ENCODE measurements at places on chromosomes 16 and 17.

DNA sequence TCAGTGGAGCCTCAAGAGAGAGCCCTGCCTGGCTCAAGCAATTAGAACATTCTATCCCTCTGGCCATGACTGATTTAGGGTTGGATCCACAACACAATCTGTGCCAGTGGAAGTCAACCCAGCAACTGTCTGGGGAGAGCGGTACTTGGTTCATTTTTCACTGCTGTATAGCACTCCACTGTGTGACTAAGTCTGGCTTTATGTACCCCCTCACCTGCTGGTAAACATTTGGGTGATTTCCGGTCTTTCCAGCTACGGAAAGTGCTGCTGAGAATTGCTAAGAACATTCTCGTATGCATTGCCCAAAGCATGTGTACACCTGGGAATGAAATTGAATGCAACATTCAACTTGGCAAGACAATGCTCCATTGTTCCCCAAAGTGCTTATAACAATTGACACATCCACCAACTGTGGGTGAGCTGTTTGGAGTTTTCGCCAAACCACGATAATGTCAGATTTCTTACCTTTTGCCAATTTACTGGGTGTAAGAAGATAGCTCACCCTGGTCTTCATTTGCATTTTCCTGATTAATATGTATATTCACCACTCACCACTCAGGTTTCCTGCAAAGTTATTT is 63.5 kb upstream of the MED9 start:
- DNase-seq = no peak

- DNase-seq = no peak
Observed at GRCh38 chr16:81616321-81617020, 162.6 kb upstream of the PLCG2 start.

DNA sequence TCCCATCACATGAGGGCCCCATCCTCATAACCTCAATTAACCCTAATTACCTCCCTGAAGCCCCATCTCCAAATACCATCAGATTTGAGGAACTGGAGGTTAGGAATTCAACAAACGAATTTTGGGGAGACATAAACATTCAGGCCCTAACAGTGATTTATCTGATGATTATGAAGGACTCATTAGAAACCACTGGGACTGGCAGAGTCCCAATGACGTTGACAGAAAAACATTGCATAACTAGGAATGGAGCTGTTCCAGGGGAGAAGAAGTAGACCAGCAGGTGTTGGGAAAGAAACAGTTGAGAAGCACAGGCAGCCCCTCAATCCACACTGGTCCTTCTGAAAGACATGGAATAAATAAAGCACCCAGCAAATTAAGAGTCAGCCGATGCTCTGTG is 282.0 kb downstream of the MAP2K4 start:
- no peak for DNase-seq

GRCh38 chr16:51045186-51045585 is 105.9 kb downstream of the SALL1 start:
- no peak for DNase-seq

DNA sequence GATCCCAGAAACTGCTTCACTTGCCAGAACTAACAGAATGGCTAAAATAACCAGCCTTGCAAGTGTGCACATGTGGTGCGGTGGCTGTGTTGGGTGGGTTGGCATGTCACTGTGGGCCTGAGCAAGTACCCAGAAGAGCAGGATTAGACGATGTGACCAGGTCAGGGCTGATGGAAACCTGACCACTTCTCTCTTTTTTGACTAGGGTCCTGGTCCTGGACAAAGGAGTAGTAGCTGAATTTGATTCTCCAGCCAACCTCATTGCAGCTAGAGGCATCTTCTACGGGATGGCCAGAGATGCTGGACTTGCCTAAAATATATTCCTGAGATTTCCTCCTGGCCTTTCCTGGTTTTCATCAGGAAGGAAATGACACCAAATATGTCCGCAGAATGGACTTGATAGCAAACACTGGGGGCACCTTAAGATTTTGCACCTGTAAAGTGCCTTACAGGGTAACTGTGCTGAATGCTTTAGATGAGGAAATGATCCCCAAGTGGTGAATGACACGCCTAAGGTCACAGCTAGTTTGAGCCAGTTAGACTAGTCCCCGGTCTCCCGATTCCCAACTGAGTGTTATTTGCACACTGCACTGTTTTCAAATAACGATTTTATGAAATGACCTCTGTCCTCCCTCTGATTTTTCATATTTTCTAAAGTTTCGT is 16.7 kb downstream of the ANKRD40 start:
- no peak for DNase-seq

DNA sequence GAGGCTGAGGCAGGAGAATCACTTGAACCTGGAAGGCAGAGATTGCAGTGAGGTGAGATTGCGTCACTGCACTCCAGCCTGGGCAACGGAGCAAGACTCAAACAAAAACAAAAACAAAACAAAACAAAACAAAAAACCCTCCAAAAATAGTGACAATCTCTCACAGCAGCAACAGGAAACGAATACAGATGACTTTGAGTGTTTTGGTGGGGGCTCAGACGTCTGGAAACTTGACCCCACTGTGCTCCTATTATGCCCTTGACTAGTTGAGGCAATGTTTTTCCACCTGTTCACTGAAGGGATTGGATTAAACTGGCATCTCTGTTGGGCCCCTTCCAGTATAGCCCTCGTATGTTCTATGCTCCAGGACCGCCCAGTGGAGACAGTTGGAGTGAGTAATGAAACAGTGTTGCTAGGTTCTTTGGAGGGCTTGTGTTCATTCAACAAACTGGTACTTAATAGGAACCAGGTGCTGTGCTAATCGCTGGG is 167.0 kb downstream of the UTP18 start:
- peak; percentile 42 for DNase-seq

DNA sequence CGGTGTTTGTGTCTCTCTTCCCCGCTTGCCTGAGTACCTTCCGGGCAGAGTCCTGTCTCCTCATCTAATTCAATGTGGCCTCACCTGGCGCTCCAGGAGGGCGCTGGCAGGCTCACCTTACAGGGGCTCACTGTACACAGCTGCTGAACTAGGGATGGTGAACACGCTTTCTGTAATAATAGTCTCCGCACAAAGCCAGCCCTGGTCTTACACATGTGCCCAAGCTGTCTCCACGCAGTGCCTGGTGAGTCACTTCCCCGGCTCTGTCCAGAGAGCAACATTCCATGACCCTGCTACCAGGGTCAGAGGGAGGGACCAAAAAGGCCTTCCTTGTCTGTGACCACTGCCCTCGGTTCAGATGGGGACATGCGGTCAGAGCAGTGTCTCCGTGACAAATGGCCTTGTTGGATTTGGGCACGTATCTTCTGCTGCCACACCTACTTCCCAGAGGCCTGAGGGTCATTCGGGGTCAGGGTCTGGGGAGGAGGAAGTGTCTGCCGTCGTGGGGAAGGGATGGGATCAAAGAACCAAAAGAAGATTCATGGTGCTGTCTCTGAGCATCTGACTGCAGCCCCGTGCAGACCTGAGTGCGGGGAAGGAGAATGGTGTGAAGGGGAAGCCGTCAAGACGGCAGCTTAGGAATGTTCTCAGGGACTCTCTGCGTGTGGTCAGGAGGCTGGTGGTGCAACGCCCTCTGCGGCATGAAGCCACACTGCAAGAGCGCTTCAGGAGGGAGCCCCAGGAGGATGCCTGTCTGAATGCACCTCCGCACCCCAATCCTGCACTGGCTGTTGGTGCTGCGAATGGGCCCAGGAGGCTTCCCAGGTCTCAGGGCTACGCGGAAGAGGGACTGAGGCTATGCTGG is 68.8 kb downstream of the IL21R start:
- no peak for DNase-seq

DNA sequence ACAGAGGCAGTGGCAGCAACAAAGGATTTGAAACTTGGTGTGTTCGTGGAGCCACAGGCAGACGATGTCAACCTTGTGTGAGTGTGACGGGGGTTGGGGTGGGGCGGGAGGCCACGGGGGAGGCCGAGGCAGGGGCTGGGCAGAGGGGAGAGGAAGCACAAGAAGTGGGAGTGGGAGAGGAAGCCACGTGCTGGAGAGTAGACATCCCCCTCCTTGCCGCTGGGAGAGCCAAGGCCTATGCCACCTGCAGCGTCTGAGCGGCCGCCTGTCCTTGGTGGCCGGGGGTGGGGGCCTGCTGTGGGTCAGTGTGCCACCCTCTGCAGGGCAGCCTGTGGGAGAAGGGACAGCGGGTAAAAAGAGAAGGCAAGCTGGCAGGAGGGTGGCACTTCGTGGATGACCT is 25.5 kb downstream of the STH start:
- DNase-seq = no peak

- no peak for DNase-seq
Observed at GRCh38 chr17:82230609-82231311, 1.9 kb downstream of the SLC16A3 start.

DNA sequence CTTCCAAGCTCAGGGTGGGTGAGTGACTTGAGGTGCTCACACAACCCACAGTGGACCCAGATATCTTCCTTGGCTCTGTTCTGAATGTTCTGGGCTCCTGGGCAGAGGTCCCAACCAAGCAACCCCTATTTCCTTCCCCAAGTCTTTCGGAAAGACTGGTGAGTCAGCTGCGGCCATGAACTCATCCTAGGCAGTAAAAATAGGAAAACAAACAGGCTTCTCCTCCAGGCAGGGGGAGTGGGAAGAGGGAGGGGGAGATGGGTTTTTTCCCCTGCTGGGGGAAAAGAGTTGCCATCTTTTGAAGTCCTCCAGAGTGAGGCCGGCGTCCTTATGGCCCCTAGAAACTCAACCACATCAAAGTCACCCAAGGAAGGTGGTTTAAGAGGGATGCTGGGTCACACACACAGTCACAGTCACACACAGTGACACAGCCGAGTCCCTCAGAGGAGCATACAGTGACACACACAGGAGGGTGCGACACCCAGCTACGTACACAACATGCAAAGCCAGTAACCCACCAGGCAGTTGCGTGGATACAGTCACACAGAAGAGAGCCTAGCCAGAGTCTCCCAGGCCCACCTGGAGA is 16.0 kb upstream of the DLX4 start:
- no peak for DNase-seq

GRCh38 chr17:21523497-21524210 is 147.5 kb downstream of the KCNJ12 start:
- no peak for DNase-seq

DNA sequence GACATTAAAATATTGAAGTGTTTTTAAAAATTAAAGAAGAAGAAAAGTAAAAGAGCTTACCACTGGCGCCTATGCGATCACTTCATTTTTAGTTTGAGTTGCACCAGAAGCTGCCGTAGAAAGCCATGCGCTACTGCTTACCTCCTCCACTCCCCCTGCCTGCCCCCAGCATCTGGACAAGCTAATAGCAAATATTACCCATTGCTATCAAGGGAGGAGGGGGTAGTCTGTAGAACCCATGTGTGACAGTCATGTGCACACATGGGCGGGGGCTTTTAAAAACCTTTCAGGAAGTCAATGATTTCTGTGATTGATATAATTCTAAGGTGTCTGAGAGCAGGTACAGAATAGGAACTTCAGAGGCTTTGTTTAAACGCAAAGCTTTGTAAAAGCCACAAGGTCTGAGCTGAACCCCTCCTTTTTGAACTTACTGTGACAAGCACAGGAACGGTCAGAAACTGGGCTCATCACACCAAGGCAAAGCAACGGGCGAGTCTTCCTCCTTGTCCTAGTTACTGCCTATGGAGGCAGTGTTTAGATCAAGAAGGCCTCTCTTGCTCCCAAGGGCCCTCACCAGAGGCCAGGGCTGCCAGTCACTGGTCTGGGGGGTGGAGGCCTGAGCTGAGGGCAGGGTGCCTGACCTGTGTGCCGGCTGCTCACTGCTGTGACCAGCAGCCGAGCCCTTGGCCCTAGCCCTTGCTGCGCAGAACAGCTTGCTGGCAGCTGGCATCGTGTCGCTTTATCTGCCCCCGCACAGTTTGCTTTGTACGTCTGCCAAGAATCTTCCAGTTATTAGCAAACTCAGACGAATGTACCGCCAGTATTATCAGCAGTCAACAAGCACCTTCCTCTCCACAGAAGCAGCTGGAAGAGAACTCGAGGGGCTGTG is 15.0 kb downstream of the GINS2 start:
- peak; percentile 91 for DNase-seq

DNA sequence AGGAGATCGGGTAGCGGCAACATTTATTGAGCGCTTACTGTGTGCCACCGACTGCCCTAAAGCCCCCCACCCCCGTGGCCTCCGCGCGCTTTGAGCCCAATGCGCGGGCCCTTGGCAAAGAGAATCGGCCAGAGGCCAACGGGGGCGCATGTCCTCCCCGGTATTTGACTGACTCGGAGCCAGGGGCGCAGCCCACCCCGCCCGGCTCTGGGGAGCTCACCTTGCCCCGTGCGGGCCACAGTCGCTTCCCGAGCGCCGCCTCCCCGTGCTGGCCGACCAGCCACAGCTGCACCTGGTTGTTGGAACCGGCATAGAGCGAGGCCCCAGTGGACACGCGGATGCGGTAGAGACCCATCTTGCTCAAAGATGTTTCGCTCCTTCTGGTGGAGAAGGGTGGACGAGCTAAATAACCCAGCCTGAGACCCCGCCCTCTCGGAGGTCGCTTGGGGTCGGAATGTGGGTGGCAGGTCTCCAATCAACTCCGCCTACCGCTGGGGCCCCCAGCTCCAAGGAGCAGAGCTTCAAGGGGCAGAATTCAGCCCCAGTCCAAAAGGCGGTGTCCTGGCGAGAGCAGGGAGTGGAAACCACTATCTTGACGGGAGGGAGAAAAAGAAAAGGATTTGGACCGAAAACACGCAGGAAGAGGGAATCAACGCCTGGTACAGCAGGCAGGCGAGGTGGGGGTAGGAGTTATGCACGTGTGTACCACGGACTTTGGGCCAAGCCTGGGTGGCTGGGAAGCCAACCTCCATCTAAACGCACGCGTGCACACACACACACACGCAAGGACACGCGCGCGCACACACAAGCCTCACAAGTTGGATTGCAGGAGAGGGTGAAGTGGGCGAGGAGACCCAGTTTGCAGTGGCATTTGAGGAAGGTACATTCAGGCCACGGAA is at the start of gene ALOX15:
ALOX15 (minus strand) TSS at position 382 of the 899 bp plus-strand sequence; CDS start at position 355, 27 bp downstream.
- no peak for DNase-seq

DNA sequence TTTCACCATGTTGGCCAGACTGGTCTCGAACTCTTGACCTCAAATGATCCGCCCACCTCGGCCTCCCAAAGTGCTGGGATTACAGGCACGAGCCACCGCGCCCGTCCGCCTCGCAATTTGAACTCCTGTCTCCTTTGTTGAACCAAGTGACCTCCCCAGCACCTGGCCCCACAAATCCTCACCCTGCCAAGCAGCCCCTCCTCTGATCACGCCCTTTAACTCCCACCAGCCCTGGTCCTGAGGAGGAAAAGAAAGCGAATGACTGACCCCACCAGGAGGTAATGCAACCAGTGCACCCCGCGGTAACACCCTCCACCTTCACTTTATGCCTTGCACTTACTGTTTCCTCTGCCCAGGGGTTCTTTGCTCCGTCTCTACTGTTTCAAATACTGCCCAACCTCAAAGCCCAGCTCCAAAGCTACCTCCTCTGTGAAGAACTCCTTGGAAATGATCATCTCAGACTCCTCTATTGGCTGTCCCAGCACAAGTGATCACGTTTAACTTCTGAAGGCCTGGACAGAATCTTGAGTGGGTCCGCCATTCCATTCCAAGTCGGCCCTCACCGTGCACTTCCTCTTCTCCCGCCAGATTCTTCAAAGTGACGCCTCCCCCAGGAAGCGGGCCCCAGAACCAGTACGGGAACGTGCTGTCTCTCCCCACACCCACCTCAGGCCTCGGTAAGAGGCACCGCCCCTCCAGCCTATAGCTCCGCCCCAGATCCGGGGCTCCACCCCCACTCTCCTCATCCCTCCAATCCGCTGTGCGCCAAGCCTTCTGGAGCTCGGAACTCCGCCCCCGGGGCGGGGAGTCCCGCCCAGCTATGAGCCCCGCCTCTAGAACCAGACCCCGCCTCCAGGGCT is 4.4 kb downstream of the CD19 start:
- peak; percentile 18 for DNase-seq

Data from NCI-H1092 (cell line).